Pulmonary artery endothelial cell (primary cell): ENCODE measurements at places on chromosomes 1 and 21. TPM values are rescaled to one million over a fixed set of nuclear protein-coding genes. Genes with fewer than 3 reads are reported as not detected.

Gene C1orf141
- not detected in 2 replicates for total RNA-seq

Gene SUSD4
- total RNA-seq = not detected in 2 replicates

Gene FNBP1L
- total RNA-seq = 70.2 and 77.7 TPM in 2 replicates

Gene SPRR2F
- not detected in 2 replicates for total RNA-seq

Gene PHACTR4
- 17.7 and 19.1 TPM in 2 replicates for total RNA-seq

Gene PAQR6
- total RNA-seq = 0.07 TPM in 2 replicates

Gene NFYC
- 15.0 and 24.0 TPM in 2 replicates for total RNA-seq

Gene PYHIN1
- total RNA-seq = not detected in 2 replicates

Gene CFHR5
- total RNA-seq = not detected in 2 replicates

Gene CDC20
- total RNA-seq = 69.2 and 189 TPM in 2 replicates

Gene CD101
- 0.11 and 0.13 TPM in 2 replicates for total RNA-seq

Gene CLDN19
- total RNA-seq = not detected in 2 replicates

Gene OR2T35
- not detected in 2 replicates for total RNA-seq

Gene OR10Z1
- total RNA-seq = not detected in 2 replicates

Gene ADORA3
- total RNA-seq = not detected in 2 replicates

Gene RGSL1
- not detected in 2 replicates for total RNA-seq

Gene USP16
- total RNA-seq = 28.2 and 38.6 TPM in 2 replicates

Gene EPHB2
- total RNA-seq = 62.0 and 88.5 TPM in 2 replicates

Gene LCE1D
- not detected in 2 replicates for total RNA-seq

Gene SEMA4A
- 0.42 and 0.59 TPM in 2 replicates for total RNA-seq

Gene CACNA1S
- total RNA-seq = not detected in 2 replicates
